ENCODE measurements at places on chromosomes 12 and 14. TPM values are rescaled to one million over a fixed set of nuclear protein-coding genes. Genes with fewer than 3 reads are reported as not detected.

DNA sequence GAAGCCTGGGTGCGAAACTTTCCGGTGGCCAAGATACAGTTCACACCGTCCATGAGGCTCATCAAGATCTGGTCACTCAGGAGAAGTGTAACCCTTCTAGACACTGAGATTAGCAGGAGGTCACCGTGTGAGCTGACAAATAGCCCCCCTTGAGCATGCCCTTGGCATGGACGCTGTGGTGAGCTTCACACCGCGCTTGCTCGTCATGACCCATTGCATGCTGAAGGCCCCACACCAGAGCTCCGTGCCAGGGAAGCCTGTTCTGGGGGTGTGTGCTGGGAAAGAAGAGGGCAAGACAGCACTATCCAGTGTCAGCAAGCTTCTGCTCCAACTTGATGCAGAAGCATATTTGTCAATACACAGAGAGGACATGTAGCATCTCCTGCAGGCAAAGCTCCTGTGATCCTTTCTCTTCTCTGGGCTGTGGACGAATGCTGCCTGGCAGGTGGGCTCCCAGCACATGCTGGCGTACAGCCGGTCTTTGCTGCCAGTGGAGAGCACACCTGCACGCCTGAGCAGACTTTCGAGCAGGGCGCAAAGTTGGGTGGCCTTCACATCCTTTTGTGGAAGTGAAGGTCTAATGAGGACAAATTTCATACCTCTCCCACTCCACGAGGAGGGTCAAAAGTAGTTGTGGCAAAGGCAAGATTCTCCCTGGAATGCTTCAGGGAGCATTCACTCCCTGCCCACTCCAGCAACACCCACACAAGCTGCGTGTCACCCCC is 126.9 kb upstream of the FKBP4 start:
- no peak overlapping the region for H3K4me3 ChIP-seq
- no peaks in the 10 kb centered on the region for H3K27me3 ChIP-seq
- no peak overlapping the region for H3K27ac ChIP-seq
- peaks cover 31% of the 10 kb centered on the region for H3K36me3 ChIP-seq
- no peak for DNase-seq

DNA sequence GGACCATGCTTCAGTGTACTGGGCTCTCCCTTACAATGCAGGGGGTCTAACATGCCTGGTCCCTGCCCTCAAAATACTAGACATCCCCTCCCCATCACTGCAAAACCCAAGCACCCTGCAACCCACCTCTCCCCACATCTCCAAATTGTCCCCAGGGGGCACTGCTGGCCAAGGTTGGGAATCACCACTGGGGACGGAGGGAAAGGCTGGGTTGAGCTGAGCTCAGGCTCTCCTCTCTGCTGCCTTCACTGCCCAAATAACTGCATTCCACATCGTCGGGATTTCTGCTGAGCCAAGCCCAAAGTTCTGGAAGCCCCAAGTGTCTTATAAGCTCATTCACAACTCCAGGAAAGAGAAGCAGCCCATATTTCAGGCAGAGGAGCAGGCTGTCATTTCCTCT is 69.6 kb downstream of the NT5DC3 start:
- H3K27ac ChIP-seq, result no peak overlapping the region
- no peak overlapping the region for H3K4me3 ChIP-seq
- DNase-seq, result no peak
- no peaks in the 10 kb centered on the region for H3K27me3 ChIP-seq

GRCh38 chr12:13028825-13029570 is 15.2 kb upstream of the FAM234B start:
- no peaks in the 10 kb centered on the region for H3K36me3 ChIP-seq
- no peaks in the 10 kb centered on the region for H3K4me1 ChIP-seq
- DNase-seq, result no peak
- no peaks in the 10 kb centered on the region for H3K27me3 ChIP-seq

DNA sequence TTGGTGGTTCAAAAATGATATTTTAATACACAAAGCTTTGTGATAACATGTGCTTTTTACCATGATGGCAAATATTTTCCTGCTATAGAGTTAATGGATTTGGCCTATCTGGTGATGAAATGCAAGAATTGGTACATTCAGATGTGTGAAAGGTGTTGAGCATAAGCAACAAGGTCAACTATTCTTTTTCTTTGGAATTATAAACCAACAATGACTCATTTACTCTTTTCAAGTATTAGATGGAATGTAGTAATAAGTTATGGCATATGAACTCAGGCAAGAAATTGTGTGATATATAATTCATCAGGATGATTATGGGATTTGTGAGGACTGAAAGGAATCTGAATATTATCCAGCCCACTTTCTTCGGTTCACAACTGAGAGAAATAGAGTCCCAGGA is 471.4 kb downstream of the ETNK1 start:
- no peaks in the 10 kb centered on the region for H3K36me3 ChIP-seq
- H3K27ac ChIP-seq, result no peak overlapping the region
- DNase-seq, result no peak
- H3K4me3 ChIP-seq, result no peak overlapping the region

Gene PLXNC1
- total RNA-seq, result 3.1 TPM

DNA sequence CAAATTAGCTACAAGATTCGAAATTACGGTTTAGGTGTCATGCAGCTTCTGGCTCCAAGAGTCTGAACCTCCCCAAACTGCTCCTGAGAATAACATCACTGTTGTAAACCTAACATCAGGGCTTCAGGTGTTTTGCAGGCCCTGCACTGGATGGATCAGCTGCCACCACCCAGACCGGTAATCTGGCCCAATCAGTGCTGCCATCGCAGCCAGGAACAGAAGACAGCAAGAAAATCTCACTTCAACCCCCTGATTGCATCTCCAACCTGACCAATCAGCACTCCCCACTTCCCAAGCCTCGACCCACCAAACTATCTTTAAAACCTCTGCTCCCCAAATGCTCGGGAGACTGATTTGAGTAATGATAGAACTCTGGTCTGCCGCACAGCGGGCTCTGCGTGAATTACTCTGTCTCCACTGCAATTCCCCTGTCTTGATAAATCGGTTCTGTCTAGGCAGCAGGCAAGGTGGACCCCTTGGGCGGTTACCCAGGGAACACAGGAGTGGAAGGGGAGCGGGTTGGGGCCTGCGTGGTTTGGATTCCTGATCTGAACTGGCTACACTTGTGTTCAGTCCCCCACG is 268.5 kb upstream of the SFSWAP start:
- peaks cover 4% of the 10 kb centered on the region for H3K27me3 ChIP-seq
- H3K4me3 ChIP-seq, result no peak overlapping the region
- no peak for DNase-seq
- no peaks in the 10 kb centered on the region for H3K4me1 ChIP-seq
- H3K36me3 ChIP-seq, result no peaks in the 10 kb centered on the region

GRCh38 chr12:102765736-102766135 is 151.3 kb downstream of the PAH start:
- no peak for DNase-seq
- H3K27me3 ChIP-seq, result no peaks in the 10 kb centered on the region
- H3K4me1 ChIP-seq, result no peaks in the 10 kb centered on the region

GRCh38 chr14:81427348-81428058 is 27.4 kb upstream of the STON2 start:
- no peak for DNase-seq
- H3K4me3 ChIP-seq, result no peak overlapping the region
- no peaks in the 10 kb centered on the region for H3K36me3 ChIP-seq

Gene RIMKLB
- total RNA-seq, result 11.9 TPM

- H3K27ac ChIP-seq, result no peak overlapping the region
- DNase-seq, result no peak
- no peaks in the 10 kb centered on the region for H3K27me3 ChIP-seq
- H3K36me3 ChIP-seq, result no peaks in the 10 kb centered on the region
- no peaks in the 10 kb centered on the region for H3K4me1 ChIP-seq
Measured at GRCh38 chr14:68695856-68696255, 97.0 kb downstream of the ZFP36L1 start.

DNA sequence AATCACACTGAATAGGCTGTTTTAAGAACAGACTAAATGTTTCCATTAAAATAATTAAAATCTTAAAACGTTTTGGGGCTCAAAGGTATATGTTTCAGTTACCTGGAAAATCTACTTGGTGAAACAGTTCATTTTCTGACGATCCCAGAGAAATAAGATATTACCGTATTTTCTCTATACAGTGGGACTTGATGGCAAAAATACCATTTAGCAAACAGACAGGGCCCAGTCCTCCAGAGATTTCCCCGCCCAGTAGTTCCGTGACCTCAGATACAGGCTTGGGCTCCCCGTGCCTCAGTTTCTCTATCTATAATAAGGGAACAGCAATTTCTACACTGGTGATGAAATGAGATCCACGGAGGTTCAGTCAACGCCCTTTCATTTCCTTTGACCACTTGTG is 304.4 kb downstream of the VRK1 start:
- no peaks in the 10 kb centered on the region for H3K27me3 ChIP-seq
- H3K36me3 ChIP-seq, result no peaks in the 10 kb centered on the region
- no peak for DNase-seq

DNA sequence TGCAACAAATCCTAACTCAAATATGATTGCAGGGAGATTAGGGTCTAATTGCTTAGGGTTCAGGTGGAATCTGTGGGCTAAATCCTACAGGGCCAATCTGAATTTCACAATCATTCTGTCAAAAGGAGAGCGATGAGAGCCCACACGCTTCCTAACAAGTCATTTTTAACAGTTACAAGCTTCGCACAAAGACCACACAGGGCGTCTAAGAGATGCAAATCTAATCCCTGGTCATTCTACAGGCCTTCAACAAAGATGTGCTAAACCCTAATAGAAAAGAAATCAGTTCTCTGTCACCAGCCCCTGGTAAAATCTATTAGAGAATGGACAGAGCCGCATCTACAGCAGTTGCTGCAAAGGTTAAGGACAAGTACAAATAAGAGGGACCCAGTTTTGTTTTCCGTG is 15.3 kb downstream of the NKX2-1 start:
- H3K4me3 ChIP-seq, result no peak overlapping the region
- no peak for DNase-seq
- peaks cover 99% of the 10 kb centered on the region for H3K27me3 ChIP-seq
- no peak overlapping the region for H3K27ac ChIP-seq
- no peaks in the 10 kb centered on the region for H3K36me3 ChIP-seq
